ENCODE measurements at places on chromosomes 16 and 17.
A peak's percentile ranks its signal among the peaks of the same experiment; 100 is the strongest.

- DNase-seq = no peak
These were observed 13.0 kb upstream of the NFATC3 start for GRCh38 chr16:68072038-68072695.

DNA sequence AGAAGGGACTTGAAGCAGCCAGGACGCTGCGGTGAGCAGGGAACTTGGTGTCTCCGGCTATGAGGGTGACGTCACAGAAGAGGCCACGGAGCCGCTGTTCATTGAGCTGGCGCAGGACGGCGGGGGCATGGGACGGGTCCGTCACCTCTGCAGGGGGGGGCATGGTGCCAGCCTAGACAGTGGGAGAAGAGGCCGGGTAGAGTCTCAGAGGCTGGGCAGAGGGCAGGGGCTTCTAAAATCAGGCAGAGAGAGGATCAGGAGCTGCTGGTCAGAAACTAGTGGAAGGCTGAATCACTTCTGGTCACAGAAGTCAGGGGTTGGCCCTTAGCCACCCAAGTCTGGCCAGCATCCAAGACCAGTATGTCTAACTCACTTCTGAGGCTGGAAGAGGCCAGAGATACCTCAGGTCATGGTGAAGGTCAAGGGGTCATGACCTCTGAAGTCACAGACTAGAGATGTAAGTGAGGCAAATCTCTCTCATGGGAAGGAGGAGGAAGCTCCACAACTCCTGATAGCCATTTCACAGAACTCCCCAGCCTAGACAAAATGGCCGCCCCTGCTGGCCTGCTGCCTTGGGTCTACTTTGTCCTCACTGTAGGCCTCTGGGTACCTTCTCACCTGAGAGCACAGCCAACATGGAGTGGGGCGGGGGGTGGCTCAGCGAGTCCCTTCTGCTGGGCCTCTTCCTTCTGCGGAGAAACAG is 12.6 kb downstream of the ZBTB4 start:
- no peak for DNase-seq

- peak; percentile 22 for DNase-seq
These were observed 3.8 kb downstream of the IL21R start for GRCh38 chr16:27405546-27406451.

DNA sequence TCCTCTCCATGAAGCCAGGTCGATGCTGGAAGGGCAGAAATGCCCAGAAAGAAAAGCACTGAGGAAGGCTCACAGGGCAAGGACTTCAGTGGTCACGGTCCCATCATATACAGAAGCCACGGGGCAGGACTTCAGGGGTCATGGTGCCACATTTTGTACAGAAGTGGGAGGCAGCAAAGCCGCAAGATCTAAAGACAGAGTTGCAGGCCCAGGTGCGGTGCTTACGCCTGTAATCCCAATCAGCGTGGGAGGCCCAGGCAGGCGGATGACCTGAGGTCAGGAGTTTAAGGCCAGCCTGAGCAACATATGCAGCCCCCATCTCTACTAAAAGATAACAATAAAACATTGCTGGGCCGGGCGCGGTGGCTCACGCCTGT is 96.0 kb downstream of the NXN start:
- no peak for DNase-seq

DNA sequence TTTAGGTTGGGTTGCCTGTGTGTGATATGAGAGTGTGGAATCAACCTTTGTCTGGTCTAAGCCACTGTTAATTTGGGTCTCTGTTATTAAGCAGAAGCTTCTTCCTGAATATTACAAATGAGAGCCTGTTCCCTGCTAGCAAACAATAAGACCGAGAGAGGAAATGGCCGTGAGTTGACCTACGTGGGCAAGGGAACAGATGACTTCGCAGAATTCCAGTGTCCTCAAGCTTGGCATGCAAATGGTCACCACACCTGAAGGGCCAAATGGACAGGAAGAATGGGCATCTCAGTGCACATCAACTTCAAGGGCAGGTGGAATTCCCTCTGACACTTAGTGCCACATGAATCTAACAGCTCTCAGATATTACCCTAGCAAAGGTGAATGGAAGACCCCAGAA is 250.8 kb upstream of the FOXF1 start:
- no peak for DNase-seq

GRCh38 chr17:9108146-9108545 is 86.8 kb downstream of the NTN1 start:
- no peak for DNase-seq

DNA sequence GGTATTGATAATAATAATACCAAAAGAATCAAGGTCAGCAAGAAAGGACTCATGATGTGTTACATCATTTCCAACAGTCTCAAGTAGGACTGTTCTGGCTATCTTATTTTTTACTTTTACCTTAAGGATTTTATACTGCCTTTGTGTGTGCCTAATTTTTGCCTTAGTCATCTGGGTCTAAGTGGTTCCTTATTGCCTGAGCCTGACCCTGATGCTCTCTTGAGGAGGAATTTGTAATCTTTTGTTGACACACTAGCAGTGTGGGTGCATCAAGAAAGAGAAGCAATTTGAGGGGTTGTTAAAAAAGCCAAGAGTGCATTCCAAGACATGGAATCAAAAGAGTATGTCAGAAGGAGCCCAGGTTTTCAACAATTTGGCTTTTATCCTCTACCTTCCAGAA is 59.3 kb downstream of the TMEM100 start:
- DNase-seq = no peak

- no peak for DNase-seq
These were observed 14.9 kb downstream of the RHOT1 start for GRCh38 chr17:32157225-32157624.

DNA sequence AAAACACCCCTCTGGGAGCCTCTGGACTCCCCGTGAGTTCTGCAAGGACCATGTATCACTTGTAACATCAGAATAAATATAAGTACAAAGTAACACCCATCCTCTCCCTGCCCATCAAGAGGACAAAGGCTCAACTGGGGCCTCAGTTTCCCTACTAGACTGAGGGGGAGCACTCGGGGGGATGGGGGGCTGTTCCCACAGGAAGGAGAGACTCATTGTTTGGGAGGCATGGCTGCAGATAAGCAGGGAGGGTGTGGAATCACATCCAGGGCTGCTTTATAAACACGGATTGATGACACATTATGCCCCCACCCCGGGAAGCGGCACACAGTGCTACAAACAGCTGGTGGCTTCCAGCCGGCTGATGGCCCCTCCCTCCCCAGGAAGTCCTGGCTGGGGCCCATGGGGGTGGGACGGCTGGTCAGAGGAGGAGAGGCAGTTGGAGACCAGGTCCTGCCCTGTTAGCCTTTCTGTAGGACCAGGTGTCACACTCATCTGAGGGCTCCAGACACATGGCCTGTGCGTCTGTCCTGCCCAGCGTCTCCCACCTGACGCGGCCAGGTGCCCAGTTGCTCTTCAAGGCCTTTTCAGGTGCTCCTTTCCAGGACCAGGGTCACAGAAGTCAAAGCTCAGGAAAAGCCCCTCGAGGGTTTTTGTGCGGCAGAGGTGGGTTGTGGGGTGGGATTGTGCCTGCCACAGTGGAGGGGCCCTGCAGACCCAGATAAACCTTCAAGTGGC is 1.3 kb upstream of the MPG start:
- no peak for DNase-seq

GRCh38 chr16:56343661-56344517 is 81.5 kb downstream of the AMFR start:
- no peak for DNase-seq

GRCh38 chr16:23863511-23864422 is 28.0 kb downstream of the PRKCB start:
- DNase-seq = no peak

GRCh38 chr16:72946474-72947194 is 101.3 kb downstream of the ZFHX3 start:
- no peak for DNase-seq

GRCh38 chr16:50351116-50351515 is 17.7 kb downstream of the BRD7 start:
- no peak for DNase-seq

DNA sequence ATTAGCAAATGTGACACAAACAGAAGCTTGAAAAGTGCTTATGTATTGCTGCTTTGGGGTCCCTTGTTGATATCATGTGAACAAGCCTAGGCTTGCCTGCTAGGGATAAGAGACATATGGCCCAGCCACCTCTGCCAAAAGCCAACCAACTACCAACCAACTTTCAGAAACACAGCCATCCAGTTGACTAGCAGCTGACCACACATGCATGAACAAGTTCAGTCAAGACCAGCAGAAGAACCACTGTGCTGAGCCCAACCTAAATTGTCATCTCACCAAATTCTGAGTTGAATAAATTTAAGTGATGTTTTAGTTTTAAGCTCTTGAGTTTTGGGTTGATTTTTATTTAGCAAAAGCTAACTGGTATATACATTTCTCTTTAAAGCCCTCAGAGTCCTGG is 3.5 kb downstream of the ERN2 start:
- no peak for DNase-seq

DNA sequence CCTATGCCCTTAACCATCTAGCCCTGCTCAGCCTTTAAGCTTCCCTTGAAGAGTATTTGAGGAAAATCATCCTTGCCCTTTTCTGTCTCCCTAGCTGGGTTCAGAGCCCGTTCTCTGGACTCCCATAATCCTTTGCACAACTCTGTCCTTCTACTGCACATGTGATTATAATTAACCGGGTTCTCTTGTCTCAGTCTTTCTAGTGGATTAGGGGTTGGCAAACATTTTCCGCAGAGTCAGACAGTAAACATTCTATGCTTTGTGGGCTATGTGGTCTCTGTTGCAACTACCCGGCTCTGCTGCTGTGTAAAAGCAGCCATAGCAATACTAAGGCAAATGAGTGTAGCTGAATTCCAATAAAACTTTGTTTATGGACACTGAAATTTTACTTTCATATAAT is 80.0 kb downstream of the CDRT15 start:
- DNase-seq = peak; percentile 12

DNA sequence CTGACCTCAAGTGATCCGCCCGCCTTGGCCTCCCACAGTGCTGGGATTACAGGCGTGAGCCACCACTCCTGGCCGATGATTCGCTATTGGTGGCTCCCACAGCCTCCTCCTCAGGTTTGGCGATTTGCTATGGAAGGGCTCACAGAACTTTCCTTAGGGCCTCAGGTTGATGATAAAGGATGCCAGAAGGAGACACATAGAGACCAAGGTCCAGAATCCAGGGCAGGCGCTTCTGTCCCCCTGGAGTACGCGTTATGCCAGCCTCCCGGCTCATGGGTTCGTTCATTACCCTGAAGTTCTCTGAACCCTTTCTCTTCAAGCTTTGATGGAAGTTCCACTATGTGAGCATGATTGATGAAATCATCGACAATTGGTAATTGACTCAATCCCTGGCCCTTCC is 19.9 kb downstream of the LGALS3BP start:
- no peak for DNase-seq

- no peak for DNase-seq
These were observed 120.6 kb downstream of the USP22 start for GRCh38 chr17:20922128-20922670.

DNA sequence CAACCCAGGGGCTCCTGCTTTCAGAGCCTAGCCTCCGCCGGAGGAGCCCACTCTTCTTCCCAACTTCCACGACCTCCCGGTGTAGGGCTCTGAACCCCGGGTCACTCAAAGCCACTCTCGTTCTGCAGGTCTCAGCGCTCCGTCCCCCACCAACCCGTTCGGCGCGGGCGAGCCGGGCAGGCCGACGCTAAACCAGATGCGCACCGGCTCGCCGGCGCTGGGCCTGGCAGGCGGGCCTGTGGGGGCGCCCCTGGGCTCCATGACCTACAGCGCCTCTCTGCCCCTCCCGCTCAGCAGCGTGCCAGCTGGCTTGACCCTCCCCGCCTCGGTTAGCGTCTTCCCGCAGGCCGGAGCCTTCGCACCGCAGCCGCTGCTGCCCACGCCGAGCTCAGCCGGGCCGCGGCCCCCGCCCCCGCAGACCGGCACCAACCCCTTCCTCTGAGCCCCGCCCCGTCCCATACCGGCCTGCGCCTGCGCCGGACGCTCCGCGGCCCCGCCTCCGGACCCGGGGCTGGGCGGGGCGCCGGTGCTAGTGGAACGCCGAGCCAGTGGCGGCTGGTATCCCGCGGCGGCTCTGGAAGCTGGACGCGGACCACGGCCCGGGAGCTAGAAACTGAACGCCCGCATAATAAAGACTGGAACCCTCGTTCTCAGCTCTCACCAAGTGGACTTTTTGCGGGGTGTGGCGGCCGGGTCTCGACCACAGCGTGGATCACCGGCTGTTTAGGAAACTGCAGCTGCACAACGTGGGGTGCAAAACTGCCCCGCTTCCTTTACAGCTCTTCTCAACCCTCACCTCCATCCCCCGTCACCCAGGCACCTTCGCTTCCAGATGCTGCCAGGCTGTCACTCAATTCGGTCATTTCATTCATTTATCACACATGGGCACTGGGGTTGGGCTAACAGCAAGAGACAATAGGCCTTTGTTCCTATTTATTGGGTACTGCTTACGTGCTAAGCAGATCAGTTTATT is 5.0 kb upstream of the SPATA20 start:
- DNase-seq = peak; percentile 87

- DNase-seq = no peak
These were observed 47.5 kb downstream of the BAIAP2 start for GRCh38 chr17:81082177-81083073.

GRCh38 chr17:17815062-17815406 is 21.8 kb downstream of the SREBF1 start:
- no peak for DNase-seq
